ENCODE measurements at places on chromosomes 11 and 22.

DNA sequence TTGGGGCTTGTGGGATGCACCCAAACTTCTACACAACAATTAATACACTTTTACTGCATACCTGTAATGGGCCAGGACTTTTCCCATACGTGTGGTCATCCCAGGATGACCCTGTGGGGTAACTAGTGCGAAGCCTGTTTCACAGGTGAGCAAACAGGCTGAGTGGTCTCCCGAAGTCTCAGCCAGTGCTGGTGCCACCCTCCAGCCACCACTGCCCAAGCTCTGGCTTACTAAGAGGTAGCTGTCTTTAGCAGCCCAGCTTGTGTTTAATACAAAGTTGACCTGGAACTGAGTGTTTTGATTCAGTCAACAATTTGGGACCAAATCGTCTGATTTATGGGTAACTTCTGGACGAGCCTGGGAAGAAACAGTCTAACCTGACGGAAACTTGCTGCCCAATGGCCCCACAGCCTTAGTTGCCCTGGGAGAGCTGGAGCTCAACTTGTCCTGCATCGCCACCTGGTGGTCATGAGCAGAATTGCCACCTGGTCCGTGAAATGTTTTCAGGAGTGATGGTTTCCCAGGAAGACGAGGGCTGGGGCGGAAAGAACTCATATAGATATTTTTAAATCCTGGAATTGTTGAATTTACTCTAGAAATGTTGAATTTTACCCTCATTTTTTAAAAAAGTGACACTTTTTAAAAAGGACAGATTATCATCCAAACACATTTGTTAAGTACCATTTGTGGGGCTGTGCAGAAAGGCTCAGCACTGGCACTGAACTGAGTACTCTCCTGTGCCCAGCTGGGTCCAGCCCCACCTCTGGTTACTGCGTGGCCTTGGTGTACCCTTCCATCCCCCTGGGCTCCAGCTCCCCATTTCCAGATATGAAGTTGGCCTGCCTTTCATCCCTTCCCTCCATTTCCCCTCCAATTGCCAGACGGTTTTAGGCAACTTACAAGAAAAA is 95.5 kb upstream of the PARVA start:
- peak; percentile 92 for DNase-seq

GRCh38 chr11:67022961-67023956 is at the start of gene SYT12:
SYT12 (plus strand) TSS chr11:67023134; CDS start chr11:67030145, 7,011 bp downstream.
- DNase-seq = peak; percentile 65

DNA sequence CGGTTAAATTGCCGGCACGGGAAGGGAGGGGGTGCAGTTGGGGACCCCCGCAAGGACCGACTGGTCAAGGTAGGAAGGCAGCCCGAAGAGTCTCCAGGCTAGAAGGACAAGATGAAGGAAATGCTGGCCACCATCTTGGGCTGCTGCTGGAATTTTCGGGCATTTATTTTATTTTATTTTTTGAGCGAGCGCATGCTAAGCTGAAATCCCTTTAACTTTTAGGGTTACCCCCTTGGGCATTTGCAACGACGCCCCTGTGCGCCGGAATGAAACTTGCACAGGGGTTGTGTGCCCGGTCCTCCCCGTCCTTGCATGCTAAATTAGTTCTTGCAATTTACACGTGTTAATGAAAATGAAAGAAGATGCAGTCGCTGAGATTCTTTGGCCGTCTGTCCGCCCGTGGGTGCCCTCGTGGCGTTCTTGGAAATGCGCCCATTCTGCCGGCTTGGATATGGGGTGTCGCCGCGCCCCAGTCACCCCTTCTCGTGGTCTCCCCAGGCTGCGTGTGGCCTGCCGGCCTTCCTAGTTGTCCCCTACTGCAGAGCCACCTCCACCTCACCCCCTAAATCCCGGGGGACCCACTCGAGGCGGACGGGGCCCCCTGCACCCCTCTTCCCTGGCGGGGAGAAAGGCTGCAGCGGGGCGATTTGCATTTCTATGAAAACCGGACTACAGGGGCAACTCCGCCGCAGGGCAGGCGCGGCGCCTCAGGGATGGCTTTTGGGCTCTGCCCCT is 529 bp upstream of the CCND1 start:
- DNase-seq = no peak

- DNase-seq = no peak
These were observed 72.3 kb downstream of the ETS1 start for GRCh38 chr11:128515086-128515485.

DNA sequence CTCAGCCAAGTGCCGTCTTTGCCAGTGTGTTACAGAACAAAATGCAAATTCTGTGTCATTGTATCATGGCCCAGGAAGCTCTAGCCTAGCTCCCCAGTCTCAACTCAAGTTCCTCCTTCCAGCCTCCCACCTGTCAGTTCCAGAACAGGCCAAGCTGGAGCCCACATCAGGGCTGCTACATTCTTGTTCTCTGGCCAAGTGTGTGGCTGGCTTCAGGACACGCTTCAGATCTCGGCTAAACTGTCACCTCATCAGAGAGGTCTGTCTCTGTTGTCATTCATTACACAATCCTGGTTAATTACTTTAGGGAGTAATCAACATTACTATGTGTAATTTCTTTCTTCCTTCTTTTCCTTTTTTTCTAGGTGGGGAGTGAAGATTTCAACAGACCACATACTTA is 347.0 kb upstream of the SYN3 start:
- no peak for DNase-seq

- no peak for DNase-seq
These were observed 714 bp downstream of the TRIM29 start for GRCh38 chr11:120137187-120137610.

DNA sequence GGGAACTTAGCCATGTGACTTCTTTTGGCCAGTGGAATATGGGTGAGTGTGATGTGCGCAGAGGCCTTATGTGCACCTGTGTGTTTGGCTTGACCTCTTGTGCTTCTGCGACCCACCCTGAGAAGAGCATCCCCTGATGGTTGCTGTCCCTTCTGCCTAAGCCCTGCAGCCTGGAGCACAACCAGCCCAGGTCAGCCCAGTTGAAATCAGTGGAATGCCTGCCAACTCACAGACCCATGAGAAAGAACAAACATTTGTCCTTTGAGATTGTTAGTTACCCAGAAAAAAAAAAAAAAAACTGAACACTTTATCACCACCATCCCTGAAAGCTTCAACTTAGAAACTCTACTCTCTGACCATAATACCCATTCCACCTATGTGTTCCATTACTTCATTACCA is 38.5 kb downstream of the PAMR1 start:
- no peak for DNase-seq

DNA sequence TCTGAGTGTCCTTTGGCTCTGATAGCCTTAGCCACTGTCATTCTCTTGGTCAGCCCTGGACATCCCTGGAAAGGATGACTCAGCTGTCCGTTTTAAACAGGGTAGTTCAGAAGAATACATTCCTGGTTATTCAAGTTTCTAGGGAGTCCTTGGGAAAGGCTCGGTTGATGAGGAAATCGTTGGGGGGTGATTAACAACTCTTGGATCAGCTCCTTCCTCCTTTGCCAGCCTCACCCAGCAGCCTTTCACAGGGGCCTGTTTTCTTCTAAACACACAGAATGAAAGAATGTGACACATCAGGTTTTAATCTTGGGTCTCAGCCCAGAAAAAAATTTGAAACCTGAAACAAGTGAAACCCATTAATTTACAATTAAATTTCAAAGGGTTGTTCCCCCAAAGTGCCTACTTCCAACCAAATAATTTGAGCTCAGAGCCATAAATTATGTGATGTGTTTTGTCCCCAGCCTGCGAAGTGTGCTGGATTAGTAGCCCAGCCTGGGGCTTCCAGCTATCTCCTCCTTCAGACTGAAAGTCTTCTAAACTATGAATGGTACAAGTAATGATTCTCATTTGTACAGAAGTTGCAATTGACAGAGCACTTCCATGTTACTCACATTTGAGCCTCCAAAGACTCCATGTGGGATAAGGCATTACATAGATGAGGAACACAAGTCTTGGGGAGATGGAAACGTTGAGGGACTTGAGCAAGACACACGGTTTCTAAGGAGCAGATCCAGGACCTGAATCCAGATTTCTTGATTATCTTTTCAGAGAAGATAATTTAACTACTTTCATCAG is 19.3 kb upstream of the MRGPRX2 start:
- no peak for DNase-seq

DNA sequence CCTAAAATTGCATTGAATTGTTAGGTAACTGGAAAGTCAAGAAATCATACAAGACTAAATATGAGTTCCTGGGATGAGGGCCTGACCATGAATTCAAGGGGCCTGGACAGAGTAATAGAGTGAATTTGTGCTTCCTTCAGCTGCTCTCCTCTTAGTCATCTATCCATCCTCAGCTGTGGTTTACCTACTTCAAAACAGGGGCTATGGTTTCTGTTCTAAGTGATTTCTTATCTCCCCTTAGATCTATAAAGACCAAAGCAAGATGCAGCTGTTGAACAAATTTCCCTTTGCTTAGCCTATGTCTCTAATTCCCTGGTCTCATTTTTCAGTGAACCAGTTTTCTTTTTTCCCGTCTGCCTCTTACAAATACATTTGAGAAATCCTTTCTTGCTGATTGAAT is 428.5 kb downstream of the FAM181B start:
- no peak for DNase-seq

DNA sequence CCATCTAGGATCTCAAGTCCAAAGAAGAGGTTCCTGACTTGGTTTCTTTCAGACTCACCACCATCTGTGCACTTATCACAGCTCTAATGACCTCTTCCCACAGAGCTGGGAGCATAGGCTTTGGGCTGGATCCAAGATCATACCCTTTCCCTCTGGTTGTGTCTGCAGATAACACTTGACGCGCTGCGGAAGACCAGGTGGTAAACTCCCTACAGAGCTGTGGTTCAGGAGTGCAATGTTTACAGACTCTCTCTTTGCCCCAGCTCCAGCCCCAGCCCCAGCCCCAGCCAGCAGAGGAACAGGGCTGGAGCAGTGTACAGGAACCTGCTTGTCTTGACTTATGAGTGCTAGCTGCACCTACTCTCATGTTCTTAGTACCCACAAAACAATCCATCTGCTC is 274.4 kb upstream of the SYN3 start:
- no peak for DNase-seq

DNA sequence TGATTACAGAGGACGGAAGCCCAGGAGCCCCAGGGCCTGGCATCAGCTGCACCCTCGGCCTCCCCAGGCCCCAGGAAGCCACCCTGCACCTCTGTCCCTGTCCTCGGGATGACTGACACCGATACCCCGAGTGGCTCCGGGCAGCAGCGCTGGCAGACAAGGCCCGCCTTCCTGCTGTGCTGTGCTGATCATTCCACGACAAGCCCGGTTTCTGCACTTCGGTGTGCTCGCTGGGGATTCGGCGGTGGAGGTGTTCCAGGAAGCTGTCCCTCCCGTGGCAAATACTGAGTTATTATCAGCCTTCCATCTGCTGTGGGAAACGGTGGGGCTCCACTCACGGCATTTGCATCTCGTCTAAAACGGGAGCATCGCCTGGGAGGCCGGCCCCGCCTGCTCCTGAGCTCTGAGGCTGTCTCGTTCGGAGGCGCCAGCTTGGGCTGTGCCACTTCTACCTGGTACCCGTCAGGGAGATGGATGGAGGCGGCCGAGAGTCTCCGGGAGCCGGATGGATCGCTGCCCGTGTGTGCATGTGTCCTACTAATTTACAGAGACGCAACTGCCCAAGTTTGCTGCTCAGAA is 506.1 kb downstream of the BRD1 start:
- DNase-seq = peak; percentile 17

DNA sequence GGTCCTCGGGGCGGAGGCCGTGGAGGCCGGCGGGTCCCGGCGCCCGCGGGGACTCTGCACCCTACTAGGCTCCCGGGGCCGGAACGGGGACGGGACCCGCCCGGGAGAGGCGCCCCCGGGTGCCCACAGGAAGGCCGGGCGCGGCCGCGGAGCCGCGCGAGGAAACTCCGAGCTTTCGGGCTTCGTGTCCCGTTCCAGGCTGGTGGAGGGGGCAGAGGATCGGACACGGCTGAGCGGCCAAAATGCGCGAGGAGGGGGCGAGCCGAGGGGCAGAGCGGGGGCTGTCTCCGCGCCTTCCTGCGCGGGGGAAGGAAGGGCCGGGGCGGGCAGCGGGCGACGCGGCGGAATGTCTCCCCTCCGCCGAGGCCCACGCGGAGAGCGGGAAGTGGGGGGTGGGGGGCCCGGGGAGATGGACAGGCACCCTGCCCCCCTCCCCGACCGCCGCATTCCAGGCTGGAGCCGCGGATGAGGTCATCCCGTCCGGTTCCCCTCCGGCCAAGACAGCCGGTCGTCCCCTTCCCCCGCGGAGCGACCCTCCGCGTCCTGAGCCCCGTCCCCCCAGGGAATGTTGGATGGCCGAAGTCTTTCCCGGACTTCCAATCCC is 430 bp downstream of the CDC42EP1 start:
- no peak for DNase-seq

DNA sequence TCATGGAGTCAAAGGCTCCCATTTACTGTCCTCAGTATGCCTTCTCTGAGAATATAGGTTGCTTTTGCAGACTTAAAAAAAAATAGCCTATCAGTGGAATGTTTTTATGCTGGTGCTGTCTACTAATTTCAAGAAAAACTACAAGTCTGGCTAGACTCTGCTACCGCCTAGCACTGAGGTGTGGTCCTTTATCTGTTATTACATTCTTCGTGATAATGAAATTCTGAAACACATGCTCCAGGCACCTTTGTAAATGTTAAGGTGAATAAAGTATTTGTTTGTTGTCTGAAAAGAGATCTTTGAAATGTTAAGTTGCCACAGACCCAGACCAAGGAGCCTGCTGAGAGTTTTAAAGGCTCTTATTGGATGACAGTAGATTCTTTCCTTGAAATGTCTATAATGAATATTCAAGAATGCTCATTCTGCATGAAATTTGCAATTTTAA is 95.3 kb downstream of the DBX1 start:
- no peak for DNase-seq

DNA sequence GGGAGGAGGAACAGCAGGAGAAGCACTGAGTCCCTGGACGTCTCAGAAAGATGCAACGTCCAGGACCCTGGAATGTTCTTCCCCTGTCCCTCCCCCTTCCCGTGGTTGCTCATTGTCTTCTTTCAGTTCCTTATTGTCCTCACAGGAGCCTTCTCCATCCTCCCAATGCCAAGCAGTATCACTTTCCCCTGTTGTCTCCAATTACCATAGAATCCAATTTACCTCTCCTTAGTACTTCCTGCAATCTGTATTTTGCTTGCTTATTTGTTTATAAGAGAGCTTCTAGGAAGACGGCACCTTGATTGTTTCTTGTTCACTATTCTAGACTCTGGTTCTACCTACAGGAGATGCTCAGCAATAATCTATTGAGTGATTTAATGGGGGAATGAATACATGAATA is 1273.7 kb downstream of the LRRC4C start:
- no peak for DNase-seq

DNA sequence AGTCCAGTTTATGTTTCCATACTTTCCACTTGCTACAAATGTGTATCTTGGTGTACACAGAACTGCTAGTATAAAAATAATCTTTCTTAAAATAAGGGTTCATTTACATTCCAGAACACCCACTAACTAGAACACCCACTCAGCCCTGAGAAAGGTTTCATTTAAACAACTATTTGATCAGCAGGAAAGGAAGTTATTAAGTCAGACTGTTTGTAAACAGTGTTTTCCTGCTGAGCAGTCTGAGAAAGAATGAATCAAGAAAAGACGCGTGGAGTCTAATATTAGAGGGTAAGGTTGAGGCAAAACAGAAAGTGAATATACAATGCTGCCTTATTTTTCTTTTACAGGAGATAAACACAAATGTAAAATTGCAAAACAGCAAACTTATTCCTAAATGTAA is 32.7 kb downstream of the NARS2 start:
- DNase-seq = no peak

Measured in activated CD8-positive, alpha-beta memory T cell treated with anti-CD3 and anti-CD28 coated beads for 24 hours (primary cell).